ENCODE measurements at places on chromosomes 16 and 17.

DNA sequence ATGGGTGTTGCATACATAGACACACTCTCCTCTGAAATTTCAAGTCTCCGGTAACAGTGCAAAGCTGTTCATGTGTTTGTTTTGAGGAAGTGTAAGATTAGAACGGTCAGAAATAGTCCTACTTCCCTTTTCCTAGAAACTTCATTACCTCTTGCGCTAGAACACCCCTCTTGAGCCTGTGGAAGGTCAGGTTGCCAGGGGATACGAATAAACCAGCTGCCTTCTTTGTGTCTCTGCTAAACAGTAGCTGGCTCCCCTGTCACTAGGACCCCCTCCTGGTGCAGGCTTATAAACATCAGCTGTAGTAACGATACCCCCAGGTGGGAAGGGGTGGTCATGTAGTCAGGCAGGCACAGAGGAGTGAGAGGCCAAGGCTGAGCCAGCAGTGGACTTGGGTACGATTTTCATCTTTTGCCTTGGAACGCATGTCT, 113.4 kb upstream of the RCVRN start:
- DNase-seq, result no peak

DNA sequence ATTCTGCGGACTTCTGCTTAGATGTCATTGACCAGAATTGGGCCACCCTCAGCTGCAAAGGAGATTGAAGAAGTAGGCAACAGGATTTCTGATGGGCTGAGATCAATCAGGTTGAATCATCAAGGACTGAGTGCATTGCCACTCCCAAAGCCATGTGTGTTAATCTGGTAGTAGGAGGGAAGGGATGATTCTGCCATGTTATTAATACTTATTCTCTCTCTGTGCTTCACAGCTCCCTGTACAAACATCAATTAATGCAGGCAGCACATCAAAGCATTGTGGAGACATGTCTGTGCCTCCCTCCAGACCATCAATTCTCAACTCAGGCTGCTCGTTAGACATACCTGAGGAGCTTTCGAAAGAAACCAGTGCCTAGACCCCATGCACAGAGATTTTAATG, 11.6 kb downstream of the LRRC3C start:
- DNase-seq, result no peak

- DNase-seq, result no peak
Measured at GRCh38 chr17:71184716-71185115, 936.1 kb upstream of the SOX9 start.

DNA sequence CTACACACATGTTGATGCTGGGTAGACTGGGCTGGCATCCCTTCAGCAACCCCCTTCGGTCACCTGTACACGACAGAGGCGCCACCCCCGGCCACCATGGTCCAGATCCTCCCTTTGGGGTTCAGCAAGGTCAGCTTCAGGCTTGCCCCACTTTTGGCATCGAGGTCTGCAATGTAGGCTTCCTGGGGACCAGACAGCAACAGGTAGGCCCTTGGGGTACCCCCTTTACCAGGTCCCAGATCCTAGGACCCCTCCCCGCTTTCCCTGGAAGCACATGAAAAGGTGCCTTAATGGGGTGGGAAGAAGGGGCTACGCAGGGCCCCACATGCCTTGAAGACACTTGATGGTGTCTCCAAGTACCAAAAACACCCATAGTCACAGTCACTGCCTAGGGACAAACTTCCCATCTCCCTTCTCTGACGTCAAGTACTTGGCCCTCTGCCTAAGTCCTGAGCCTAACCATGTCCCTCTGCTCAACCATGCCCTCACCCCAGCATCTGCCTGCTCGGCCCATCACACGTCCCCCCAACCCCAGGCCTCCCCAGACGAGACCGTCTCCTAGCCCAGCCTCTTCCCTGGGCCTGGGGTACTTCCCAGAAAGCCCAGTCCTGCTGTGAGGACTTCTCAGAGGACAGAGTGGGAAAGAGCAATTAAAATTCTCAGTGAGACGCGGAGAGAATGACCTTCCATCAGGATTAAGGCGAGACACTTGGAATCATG, 12.1 kb downstream of the ACLY start:
- no peak for DNase-seq

GRCh38 chr17:39236981-39237441, 11.3 kb upstream of the STAC2 start:
- DNase-seq, result no peak

DNA sequence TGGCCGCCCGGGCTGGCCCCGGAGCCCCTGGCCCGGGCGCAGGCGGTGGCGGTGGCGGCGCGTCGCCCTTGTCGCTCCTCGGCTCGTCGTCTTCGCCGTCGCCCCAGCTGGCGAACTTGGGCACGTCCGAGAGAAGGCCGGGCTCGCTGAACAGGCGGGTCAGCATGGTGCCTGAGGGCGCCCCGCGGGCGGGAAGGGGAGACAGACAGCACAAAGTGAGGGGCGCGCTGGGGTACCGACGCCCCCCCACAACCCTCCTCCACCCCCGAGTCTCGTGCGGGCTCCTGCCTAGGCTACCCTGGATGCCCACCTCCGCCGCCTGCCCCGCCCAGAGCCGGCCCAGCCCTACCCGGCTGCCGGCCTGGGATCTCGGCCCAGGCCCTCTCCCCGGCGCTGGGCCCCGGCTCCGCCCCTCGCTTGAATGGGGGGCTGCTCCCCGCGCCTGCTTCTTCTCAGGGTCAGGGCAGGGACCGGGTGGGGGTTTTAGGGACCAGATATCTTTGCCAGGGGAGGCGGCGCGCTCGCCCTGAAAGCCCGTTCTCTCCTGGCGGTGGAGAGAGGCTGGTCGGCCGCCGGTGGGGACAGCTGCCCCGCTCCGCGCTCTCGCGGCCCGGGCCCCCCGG, 1.2 kb downstream of the NEUROD2 start:
- DNase-seq, result no peak

- DNase-seq, result no peak
Measured at GRCh38 chr17:66661411-66662256, 173.3 kb upstream of the CACNG5 start.

DNA sequence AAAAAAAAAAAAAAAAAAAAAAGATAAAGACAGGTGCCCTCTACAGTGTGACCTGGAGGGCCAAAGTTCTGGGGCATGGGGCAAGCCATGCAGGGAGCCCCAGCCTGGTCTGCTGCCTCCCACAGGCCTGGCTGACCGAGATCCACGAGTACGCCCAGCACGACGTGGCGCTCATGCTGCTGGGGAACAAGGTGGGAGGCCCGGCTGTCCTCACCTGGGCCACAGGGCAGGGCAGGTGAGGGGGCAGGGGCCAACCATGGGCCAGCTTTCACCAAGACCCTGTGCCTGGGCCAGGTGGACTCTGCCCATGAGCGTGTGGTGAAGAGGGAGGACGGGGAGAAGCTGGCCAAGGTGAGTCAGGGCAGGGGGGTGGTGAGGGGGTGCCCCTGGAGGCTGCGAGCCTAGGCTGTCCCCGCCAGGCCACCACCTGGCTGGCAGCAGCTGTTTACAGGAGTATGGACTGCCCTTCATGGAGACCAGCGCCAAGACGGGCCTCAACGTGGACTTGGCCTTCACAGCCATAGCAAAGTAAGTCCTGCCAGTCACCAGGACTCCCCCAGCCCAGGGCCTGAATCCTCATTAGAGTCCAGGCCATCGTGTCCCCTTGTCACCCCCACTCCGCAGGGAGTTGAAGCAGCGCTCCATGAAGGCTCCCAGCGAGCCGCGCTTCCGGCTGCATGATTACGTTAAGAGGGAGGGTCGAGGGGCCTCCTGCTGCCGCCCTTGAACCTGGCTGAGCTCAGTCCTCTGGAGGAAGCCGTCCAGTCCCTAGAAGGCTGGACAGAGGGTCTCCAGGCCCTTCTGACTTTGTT, 2.7 kb upstream of the TRAF7 start:
- DNase-seq, result no peak

DNA sequence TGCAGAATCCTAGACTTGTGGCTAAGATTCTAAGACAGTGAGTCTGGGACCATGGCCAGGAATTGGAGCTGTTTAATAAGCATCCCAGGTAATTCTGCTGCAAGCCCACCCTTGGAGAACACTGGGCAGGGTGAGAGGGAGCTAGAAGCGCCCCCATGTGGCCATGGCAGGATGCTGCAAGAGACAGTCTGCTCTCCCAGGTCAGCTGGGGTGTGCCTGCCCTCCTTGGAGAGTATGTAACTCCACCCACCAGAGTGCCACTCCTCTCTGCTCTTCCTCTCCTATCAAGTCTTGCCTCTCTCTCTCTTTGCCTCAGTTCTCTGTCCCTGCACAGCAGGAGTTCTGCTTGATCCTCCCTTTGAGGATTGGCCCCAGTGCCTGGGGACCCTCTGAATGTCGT, 14.9 kb downstream of the RCVRN start:
- DNase-seq, result no peak

DNA sequence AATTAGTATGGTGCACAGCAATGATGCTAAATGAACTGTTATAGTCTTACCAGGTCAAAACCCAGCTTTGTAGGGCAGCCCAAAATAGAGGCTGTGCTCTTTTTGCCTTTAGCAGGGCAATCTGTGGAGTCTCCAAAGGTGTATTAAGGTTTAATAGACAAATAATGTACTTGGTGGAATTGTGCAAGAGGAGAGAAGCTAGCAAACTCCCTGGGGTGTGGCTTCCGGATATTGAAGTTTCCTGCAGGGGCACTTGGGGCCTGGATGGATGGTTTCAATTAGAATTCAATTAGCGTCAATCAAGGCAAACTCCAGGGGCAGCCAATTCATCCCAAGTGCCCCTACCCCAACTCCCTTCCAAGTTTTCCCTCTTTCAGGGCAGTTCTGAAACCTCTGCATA, 285.8 kb downstream of the UTP18 start:
- DNase-seq, result no peak

DNA sequence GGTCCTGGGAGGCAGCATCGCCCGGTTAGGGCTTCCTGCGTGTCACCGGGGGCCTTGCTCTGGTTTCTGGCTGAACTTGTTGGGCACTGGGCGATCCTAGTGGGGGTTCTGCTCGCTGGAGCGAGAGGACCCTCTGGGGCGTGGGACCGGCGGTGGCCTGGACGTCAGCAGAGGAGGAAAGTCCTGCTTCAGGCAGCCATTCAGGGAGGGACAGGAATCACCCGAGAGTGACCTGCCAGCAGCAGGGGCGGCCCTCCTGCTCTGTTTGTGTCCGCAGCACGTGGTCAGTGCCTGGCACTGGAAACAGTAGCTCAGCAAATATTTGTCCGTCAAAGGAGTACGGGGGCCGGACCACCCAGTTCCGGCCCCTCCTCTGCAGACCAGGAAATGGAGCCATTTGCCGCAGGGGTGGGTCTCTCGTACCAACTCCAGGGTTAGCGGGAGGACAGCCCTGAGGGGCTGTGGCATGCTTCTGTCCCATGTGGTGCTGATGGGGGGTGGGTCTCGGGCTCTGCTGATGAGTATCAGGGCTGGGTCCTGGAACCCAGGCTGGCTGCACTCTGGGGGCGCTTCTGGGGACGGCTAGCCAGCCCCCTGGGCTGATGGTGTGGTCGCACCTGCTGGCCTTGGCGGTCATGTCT, 48.3 kb downstream of the BAIAP2 start:
- no peak for DNase-seq

- no peak for DNase-seq
Measured at GRCh38 chr17:73015722-73016276, 76.7 kb downstream of the SLC39A11 start.

DNA sequence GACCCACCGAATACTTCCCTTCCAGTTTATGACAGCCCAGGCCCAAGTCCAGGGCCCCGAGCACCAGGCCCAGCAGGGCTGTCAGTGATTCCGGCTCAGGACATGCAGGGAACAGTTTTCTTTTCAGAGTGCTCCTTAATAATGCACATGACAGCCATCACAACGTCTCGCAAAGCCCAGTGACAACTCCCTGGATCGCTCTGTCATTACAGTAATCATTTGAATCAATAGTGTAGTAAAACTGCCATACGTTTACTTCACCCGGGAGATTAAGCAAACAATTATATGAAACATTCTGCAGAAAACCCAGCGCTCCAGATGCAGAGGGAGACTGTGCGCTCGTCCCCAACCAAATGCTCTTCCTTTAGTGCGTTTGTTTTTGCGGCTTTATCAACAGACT, 162.6 kb upstream of the CDH13 start:
- no peak for DNase-seq

DNA sequence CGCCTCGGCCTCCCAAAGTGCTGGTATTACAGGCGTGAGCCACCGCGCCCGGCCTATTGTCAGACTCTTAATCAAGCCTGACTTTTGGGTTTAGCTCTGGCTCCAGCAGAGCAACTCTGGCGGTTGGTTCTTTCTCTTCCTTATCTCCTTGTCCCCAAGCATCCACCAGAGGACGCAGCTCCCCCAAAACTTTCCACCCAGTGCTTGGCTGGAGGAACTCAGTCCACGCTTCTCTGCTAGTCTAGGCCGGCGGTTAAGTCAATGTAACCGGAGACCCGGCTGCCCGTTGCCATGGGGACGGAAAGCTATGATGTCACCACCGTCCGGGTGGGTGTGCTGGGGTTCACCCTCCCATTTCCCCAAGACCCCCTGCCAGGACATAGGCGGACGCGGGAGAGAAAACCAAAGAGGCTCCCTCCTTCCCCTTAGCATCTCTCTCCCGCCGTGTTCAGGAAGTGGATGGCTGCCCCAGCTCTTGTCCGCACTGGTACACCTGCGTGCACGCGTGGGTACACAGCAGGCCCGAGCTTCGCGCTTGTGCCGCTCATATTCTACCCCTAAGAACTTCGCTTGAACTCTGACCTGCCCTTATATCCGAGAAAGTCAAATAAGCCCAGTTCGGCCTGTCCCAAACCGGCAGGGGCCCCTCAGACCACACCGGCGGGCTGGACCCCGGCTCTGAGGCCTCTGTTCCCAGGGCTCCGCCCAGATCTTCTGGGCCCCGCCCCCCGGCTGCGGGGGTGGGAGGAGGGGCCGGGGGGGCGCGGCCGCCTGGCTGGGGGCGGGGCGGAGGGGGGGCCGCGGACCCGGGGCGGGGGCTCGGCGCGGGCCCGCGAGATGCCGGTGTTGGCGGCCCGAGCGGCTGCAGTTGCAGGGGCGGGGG, at the start of gene RND2:
Gene RND2, plus strand, starts transcription at position 825 of the 883 bp plus-strand sequence. CDS start 117 bp downstream, outside the sequence.
- DNase-seq, result peak; percentile 43

DNA sequence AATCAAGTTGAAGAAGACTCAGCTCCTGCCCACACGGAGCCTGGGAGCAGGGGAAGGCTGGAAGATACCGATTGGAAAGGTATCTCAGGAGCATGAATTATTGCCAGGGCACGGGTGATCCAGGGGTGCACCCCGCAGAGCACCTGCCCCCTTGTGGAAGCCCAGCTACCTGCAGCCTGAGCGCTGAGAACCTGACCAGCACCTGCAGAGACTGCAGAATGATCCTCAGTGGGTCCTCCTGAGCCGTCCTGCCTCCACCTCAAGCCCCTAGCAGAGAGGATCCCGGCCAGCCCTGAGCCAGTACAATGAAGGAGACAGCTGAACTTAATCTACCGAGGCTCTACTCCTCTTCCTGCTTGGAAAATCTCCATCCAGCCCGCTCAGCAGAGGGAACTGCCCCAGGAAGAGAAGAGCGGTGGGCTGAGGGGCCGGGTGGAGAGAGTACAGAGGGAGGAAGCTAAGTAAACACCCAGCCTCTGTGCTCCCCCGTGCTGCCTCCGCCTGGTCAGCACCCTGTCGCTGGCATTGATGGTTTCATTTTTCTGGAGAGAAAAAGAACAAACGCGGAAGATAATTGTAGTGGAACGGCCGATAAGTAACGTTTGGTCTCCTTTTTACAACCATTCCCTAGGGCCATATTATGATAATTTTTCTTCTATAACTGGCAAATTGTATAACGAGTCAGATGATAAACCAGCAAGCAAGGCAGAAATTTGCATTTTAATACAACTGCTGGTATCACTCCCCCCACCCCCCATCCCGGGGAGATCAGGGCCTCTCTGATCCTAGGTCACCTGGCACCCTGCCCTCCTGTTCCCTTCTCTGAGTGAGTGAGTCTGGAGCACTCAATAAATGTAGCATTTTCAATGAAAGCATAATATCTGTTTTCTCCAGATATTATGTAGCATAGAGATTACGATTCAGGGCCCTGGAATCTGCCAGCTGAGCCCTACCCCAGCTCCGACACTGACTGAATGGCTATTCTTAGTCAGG, 204.5 kb upstream of the RPL38 start:
- DNase-seq, result peak; percentile 27

- DNase-seq, result no peak
Measured at GRCh38 chr16:1491327-1491726, 1.8 kb upstream of the TELO2 start.
